Astrocyte (in vitro differentiated cells and primary cell): ENCODE measurements at places on chromosomes 2 and 18. TPM values are rescaled to one million over a fixed set of nuclear protein-coding genes. Genes with fewer than 3 reads are reported as not detected.

ABCG8 gene
- total RNA-seq: not detected in 2 replicates

MEP1B gene
- not detected in 2 replicates for total RNA-seq

NPAS2 gene
- total RNA-seq: 5.5 and 5.8 TPM in 2 replicates

KCNJ13 gene
- not detected in 2 replicates for total RNA-seq

SKA1 gene
- 1.2 and 2.6 TPM in 2 replicates for total RNA-seq

IMPA2 gene
- total RNA-seq: 4.1 and 4.8 TPM in 2 replicates

GLI2 gene
- 42.9 and 44.5 TPM in 2 replicates for total RNA-seq

NEU2 gene
- total RNA-seq: not detected in 2 replicates

AKAIN1 gene
- total RNA-seq: not detected in 2 replicates

IL1B gene
- total RNA-seq: not detected in 2 replicates

PLA2R1 gene
- 7.1 and 10.5 TPM in 2 replicates for total RNA-seq

KCNJ3 gene
- total RNA-seq: not detected in 2 replicates

SERPINB13 gene
- not detected in 2 replicates for total RNA-seq

MAL gene
- 0.41 TPM in 1 of 2 replicates, not detected in the other for total RNA-seq

DNA sequence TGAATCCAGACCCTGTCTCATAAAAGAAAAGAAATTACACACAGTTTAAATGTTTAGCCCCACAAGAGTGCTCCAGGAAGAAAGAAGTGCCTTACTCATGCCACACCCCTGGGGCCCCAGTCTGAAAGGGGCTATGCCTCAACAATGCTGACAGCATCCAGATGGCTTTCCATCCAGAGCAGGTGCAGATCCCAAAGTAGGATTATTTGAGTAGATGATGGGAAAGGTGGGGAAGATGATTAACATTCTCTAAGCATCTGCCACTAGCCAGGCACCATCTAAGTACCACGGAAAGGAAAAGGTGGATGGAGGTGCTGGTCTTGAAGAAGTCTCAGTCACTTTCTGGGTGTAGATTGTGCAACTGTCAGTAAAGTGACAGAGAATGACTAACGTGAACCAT lies 16.3 kb downstream of the DPYSL5 start:
- DNase-seq: no peak

- no peak for DNase-seq
Observed at GRCh38 chr2:80291656-80292055, 12.9 kb downstream of the LRRTM1 start.

- no peak for DNase-seq
Observed at GRCh38 chr2:217101972-217102371, 242.1 kb upstream of the TNP1 start.

DNA sequence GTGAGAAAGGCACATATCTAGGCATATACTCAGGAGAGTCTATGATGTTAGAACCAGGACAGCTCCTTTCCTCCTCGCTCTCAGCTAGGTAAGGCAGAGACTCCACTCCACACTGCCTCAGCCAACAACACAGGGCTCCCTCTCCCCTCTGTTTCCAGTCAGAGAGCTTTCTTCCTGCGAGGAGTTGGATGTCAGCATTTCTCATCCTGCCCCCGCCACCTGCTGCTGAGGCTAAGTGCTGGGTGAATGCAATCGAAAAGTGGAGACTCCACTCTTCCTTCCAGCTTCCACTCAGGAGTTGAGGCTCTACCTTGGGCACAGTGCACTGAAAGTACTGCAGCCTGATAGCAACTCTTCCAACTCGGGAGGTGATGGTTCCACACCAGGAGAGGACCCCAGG lies 177.2 kb upstream of the RAB6C start:
- DNase-seq: no peak

GRCh38 chr2:6443061-6443823 lies 422.5 kb downstream of the CMPK2 start:
- peak; percentile 26 for DNase-seq

- DNase-seq: no peak
Observed at GRCh38 chr2:129187343-129187742, 792.1 kb upstream of the RAB6C start.

GRCh38 chr18:58373481-58373880 lies 255.4 kb downstream of the ALPK2 start:
- no peak for DNase-seq

DNA sequence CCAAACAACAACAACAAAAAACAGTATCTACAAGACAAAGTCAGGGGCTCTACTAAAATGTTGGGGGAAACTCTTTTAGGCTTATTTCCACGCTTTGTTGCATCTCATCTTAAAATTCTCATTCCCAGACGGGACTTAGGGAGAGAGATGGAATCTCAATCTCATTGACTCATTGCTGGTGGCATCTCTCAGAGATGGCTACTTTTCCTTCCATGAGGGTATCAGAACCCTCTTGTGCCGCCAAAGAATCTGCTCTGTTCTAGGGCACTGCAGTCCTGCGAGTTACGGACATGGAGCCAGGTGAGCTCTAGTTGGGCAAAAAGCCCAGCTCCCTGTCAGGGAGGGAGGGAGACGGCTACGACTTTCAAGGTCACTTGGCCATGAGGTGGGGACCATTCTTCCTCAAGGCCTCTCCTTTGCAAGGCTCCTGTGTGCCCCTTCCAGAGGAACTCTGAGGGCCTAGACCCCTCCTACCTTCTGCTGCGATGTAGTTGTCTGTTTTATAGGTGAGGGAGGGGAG lies 68.0 kb downstream of the MYCN start:
- DNase-seq: no peak

DNA sequence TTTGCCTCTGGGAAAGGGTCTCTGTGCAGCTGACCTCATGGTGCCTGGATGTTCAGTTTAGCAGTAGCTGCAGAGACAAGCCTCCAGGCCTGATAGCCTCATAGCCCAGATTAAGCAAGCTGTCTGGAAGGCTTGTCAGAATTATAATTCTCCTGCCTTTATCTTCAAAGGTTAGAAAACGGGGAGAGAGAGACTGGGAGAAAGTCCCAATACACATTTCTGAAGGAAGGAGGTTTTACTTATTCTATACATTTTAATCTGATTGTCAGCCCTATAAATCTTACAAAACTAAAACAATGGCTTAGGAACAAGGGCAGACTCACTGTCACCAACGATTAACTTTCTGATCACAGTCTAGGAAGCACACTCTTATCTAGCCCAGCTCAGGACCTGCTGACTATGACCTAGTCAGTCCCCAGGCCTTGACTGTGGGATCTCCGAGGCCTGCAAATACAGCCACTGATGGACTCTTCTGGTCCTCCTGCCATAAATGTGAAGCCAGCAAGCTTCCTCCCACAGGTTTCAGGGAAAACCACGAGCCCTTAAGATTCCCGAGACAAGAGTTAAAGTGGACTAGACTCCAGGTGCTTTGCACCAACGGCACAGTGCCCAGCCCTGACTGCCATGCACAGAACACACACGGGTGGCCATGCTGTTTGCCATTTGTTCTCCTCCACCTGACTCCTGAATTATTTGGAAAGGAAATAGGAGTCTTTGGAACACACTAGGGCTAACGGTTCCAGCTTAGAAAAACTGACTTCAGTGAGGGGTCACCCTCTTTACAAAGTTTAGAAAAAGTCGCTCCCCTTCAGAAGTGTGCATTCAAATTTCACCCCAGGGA lies 111.4 kb upstream of the SMAD7 start:
- no peak for DNase-seq

DNA sequence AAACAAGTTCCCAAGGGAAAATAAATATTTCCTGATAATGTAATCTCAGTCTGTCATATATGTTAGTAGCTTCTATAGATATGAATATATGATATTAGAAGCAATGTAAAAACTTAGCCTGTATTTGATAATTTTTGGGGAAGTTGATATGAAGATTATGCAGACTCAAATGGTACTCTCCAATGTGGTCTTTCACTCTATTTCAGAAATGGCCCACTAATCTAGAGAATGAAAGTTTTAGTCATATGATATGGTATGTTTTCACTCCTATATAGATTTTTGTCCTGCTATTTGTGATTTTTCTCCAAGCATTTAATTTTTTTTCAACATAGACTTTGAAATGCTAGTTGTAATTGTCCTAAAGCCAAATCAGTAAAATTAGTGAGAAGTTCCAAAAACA lies 236.7 kb upstream of the BOD1L2 start:
- no peak for DNase-seq

- peak; percentile 18 for DNase-seq
Observed at GRCh38 chr2:141041281-141041680, 1089.5 kb downstream of the LRP1B start.

GRCh38 chr2:214233164-214233563 lies 177.7 kb upstream of the VWC2L start:
- no peak for DNase-seq

- DNase-seq: no peak
Observed at GRCh38 chr2:241257419-241258032, 57.9 kb downstream of the HDLBP start.

GRCh38 chr2:30026091-30027055 lies 105.0 kb upstream of the ALK start:
- DNase-seq: peak; percentile 51

DNA sequence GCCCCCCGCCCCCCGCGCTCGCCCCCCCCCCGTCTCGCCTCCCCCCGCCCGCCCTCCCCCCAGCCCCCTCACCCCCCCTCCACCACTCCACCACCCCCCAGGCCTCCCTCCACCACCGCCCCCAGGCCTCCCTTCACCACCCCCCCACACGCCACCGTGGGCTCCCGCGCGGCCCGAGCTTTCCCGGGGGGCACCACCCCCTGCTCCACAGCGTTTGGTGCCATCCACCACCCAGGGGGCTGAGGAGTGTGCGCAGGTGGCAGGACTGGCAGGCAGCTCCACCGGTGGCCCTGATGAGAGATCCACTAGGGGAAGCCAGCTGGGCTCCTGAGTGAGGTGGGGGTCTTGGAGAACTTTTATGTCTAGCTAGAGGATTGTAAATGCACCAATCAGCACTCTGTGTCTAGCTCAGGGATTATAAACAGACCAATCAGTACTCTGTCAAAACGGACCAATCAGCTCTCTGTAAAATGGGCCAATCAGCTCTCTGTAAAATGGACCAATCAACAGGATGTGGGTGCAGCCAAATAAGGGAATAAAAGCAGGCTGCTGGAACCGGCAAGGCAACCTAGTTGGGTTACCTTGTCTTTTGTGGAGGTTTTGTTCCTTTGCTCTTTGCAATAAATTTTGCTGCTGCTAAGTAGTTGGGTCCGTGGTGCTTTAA lies 43.0 kb upstream of the ITSN2 start:
- DNase-seq: no peak

DNA sequence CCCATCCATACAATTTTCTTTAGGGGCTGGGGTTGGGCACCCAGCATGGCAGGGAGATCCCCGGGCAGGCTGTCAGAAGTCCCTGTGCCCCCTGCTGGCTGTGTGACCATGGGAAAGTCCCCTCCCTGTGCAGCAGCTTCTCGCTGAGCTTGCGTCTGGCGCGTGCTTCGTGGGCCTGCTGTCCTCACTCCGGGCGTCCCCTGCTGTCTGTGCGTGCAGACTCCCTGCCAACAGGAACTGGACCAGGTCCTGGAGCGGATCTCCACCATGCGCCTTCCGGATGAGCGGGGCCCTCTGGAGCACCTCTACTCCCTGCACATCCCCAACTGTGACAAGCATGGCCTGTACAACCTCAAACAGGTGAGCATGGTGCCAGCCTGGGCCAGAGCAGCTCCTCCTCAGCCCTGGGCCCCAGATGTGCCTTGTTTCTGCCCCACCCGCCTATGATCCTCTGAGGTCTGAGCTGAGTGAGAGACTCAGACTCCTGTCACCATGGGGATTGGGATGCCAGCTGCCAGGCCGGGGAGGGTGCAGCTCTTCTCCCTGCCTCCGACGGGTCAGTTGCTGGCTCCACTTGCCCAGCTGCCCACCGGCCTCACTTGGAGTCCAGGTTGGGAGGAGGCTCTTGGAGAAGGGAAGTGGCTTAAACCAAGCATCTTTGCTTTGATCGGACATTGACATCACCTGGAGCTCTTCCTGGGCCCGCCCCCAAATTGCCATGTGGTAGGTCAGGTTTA lies 28.6 kb downstream of the IGFBP2 start:
- DNase-seq: no peak
